ENCODE measurements at places on chromosomes 7 and 10.

DNA sequence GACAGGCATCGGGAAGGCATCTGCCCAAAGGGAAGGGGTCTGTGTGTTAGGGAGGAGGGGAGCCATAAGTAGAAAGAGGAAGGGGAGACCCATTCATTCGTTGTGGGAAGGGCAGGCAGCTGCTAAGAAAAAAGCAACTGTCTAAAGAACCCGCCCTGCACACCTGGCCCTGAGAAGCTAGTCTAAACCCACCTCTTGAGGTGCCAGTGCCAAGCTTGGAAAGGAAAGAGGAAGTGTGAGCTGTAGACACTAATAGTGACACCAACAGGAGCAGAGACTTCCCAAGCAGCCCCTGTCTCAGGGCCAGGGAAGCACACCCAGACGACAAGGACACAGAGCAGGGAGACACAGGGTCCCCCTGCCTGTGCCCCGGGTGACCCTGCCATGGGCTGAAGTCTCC lies 40.8 kb upstream of the PRSS58 start:
- no peak for DNase-seq

DNA sequence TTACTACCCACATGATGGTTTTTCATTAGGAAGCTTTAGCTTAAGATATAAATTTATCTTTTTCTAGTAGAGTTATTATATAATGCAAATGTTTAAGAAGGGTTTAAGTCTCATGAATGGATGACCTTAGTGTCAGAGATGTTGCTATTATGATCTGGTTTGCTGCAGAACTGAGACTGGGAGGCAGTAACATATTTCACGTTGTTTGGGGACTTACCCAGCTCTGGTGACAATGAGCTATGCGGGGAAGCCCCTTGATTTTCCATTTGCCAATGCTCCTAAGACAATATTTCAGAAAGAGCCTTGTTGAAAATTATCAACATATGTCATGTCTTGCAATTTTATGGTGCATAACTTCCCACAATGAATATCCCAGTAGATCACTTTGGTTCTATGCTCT lies 754.6 kb downstream of the REEP3 start:
- no peak for DNase-seq

- no peak for DNase-seq
Observed at GRCh38 chr7:126449611-126450268, 803.0 kb downstream of the GRM8 start.

DNA sequence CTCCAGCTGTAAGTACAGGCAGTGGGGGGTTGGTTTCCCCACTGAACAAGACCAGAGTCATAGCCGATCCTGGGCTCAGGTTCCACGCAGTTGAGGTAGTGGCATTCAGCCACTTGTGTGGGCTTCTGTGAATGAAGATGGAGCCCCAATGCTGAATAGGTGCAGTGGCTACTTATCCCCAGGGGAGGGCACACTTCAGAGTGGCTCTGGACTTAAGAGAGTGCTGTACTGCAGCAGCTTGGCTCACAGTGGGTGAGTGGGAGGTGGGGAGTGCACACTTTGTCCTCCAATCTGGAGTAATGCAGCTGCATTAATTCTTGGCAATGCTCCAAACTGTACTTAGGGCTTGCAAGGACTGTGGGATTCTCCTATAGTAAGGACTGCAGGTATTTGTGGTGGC lies 81.9 kb downstream of the BUB3 start:
- no peak for DNase-seq

DNA sequence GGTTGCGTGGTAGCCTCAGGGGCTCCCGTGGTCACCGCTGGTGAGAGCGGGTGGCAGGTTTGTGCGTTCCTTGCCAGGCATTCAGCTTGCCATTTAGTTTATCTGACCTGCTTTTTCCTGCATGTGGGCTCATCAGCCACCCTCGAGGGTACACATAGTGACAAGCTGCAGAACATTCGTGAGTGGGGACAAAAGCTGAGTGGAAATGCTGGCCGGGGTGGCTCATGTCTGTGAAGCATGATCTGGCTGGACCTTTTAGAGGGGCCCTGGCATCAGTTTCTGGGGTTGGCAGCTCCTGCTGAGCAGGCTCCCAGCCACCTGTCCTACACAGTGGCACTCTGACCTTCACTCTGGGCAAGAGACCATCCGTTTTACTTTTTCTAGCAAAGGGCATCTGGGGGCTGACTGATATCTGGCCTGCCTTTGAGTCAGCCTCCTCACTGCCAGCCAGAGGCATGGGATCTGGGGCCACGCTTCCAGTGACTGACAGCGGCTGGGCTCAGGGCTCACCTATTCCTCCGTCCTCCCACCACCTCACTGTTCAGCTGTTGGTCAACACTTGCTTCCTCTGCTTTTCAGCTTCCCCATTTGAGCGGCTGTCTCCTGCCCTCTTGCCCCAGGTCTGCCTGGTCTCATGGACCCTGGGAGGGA lies 75.0 kb downstream of the LANCL2 start:
- no peak for DNase-seq

DNA sequence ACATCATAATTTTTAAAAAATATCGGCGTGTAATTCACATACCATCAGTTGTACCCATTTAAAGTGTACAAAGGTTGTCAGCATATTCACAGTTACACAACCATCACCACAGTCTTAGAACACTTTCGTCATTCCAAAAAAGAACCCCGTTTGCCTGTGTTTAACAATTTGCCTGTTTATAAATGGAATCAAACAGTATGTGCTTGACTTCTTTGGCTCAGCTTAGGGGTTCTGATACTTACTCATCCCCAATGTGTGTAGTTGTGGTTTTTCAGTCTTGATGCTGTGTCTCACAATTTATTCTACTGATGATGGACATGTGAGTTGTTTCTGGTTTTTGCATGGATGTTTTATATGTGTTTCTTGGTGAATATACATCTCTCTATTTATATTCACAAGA lies 50.0 kb downstream of the PRPF18 start:
- DNase-seq, result no peak

DNA sequence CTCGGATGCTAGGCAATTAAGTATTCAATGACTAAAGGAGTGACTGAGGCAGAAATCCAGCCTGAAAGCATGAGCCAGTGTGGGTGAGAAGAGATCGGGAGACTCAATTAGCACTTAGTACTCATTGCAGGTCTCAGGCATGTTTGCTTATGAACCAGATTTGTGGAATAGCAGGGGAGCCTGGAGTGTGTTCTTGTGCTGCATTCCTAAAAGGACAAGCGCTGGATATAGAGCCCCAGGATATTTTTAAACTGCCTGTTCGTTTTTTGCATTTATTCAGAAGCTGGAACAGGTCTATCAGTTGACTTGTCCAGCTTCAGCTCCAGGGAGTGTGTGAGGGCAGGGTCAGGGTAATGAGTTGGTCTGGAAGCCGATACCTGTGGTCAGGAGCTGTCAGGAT lies 120.3 kb downstream of the BMPER start:
- no peak for DNase-seq

GRCh38 chr10:93281367-93281720 lies 200.8 kb downstream of the MYOF start:
- DNase-seq, result no peak

GRCh38 chr7:32049599-32049998 lies 20.6 kb downstream of the PDE1C start:
- no peak for DNase-seq

- no peak for DNase-seq
Observed at GRCh38 chr10:24901686-24902399, 50.6 kb downstream of the PRTFDC1 start.

- no peak for DNase-seq
Observed at GRCh38 chr7:117171106-117171505, 151.8 kb downstream of the WNT2 start.

GRCh38 chr7:1543826-1544177 lies 12.2 kb downstream of the TMEM184A start:
- no peak for DNase-seq

DNA sequence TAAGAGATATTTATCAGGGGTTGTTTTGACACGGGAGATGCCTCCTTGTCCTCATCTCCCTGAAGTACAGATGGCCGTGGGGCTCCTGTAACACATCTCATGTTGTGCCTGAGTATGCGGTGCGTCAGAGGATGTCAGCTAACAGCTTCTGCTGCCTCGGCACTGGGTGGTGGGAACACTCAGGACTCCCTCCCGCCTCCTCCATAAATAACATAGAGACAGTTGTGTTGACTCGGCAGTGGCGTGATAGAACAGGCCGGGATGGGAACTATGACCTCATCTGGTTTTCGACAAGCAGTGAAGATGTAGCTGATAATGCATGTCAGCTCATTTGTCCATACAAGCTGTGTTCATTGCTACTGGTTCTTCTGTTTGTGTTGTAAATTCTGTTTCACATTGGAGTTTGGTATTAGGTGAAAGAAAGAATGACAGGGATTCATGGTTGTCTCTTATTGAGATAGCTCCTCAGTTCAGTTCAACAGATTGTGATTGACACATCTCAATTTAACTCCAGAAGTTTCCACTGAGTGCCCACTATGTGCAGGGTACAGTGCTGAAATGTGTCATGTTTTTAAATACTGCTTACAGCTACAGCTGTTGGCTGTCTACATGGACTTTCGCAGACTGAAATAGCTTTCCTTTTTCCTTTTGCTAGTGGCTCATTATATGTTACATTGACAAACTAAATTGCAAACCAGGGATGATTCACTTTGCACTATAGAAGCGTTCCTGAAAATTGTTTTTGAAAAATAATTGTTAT lies 87.4 kb downstream of the CHN2 start:
- DNase-seq, result no peak

- DNase-seq, result no peak
Observed at GRCh38 chr10:88473989-88474883, 108.9 kb downstream of the RNLS start.

- no peak for DNase-seq
Observed at GRCh38 chr10:70348228-70348850, 34.1 kb downstream of the LRRC20 start.

DNA sequence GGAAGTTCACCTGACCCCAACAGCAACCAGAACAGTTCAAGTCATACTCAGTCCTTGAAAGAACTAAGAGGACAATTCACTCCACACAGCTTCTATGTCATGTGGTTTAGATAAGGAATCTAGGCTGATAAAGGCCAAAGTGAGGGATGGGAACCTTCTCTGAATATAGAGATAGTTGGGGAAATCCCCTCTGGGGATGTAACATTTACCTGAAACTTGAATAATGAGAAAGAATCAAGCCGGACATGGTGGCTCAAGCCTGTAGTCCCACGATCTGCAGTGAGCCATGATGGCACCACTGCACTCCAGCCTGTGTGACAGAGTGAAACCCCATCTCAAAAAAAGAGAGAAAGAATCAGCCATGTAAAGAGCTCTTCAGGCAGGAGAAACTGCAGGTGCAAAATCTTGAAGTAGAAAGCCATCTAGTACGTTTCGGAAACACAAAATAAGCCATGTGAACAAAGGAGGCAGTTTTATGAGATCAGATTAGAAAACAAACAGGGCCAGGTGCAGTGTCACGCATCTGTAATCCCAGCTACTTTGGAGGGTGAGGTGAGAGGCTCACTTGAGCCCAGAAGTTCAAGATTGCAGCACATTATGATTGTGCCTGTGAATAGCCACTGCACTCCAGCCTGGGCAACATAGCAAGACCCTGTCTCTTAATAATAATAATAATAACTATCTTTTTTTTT lies 4.5 kb upstream of the DNMBP start:
- no peak for DNase-seq

GRCh38 chr7:101993311-101993710 lies 175.9 kb downstream of the CUX1 start:
- no peak for DNase-seq
